IPS-NIHi11 (cell line): ENCODE measurements at places on chromosomes 5 and 9.

DNA sequence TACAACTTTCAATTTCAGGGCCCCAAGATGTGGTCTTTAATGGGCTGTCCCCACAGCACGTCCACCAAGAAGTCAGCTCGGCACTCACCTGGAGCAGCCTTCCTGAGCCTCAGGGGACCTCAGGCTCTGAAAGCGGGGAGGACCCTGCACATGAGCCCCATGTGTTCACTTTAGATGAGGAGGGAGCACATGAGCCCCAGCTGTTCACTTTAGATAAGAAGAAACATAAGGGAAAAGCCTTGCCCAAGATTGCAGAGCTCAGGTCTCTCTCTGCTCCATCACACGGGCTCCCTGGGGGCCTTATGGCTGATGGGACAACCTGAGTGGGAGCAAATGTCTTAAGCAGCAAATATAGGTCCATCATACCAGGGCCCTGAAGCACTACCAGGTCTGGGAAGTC lies 56.4 kb downstream of the NIPSNAP3B start:
- no peak for DNase-seq

- no peak for DNase-seq
Measured at GRCh38 chr5:32332966-32333365, 20.2 kb upstream of the MTMR12 start.

DNA sequence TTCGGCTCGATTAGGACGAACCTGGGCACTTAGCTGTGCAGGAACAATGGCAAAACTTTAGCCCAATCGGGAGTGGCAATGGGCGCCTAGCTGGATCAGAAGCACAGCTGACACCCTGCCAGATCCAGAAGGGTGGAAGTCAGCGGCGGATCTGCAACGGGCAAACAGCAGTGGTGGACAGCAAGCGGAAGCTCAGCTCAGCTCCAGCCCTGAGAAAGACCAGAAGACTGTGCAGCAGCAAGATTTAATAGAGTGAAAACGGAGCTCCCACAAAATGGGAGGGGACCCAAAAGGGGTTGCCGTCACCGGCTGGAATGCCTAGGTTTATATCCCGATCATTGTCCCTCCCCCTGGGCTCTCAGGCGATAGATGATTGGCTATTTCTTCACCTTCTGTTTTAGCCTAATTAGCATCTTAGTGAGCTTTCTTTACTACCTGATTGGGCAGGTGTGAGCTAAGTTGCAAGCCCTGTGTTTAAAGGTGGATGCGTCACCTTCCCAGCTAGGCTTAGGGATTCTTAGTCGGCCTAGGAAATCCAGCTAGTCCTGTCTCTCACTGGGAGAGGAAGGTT lies 1237.9 kb downstream of the CDH12 start:
- no peak for DNase-seq

GRCh38 chr9:127953768-127954505 lies 16.3 kb upstream of the DPM2 start:
- no peak for DNase-seq

GRCh38 chr9:124342776-124343485 lies 72.3 kb downstream of the PSMB7 start:
- DNase-seq = peak; percentile 79

DNA sequence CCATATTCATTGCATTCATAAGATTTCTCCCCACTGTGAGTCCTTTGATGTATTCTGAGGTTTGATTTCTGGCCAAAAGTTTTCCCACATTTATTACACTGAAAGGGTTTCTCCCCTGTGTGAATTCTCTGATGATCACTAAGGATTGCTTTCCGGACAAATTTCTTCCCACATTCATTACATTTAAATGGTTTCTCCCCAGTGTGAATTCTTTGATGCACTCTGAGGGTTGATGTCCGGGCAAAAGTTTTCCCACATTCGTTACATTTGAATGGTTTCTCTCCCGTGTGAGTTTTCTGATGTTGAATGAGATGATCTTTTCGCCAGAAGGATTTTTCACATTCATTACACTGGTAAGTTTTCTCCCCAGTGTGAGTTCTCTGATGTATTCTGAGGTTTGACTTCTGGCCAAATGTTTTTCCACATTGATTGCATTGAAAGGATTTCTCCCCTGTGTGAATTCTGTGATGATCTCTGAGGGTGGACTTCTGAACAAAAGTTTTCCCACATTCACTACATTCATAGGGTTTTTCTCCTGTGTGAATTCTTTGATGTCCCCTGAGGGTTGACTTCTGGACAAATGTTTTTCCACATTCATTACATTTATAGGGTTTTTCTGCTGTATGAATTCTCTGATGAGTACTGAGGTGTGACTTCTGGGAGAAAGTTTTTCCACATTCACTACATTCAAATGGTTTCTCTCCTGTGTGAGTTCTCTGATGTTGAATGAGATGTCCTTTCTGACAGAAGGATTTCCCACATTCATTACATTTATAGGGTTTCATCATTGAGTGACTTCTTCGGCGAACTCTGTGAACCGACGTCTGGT lies 18.8 kb downstream of the ZNF510 start:
- no peak for DNase-seq
